Vagina (tissue), 2 donors: ENCODE measurements at places on chromosomes 16 and 17. TPM values are rescaled to one million over a fixed set of nuclear protein-coding genes. Genes with fewer than 3 reads are reported as not detected.

GRCh38 chr17:75271233-75271954, 363 bp upstream of the MIF4GD start:
- peaks cover 23% of the 10 kb centered on the region for H3K4me1 ChIP-seq
- no peaks in the 10 kb centered on the region for H3K27me3 ChIP-seq
- peaks cover 2% of the 10 kb centered on the region for H3K36me3 ChIP-seq
- DNase-seq, result no peak
- H3K4me3 ChIP-seq, result peak overlapping the region; percentile 76

- H3K27ac ChIP-seq, result no peak overlapping the region
- no peaks in the 10 kb centered on the region for H3K36me3 ChIP-seq
- no peak overlapping the region for H3K4me3 ChIP-seq
- no peak for DNase-seq
These were observed 502.7 kb upstream of the HSBP1 start for GRCh38 chr16:83305092-83305491.

GRCh38 chr17:67481808-67482207, 104.7 kb downstream of the PITPNC1 start:
- peak overlapping the region; percentile 41 for H3K27ac ChIP-seq
- no peak for DNase-seq
- peaks cover 32% of the 10 kb centered on the region for H3K4me1 ChIP-seq
- H3K4me3 ChIP-seq, result no peak overlapping the region
- H3K27me3 ChIP-seq, result no peaks in the 10 kb centered on the region
- H3K36me3 ChIP-seq, result no peaks in the 10 kb centered on the region

DNA sequence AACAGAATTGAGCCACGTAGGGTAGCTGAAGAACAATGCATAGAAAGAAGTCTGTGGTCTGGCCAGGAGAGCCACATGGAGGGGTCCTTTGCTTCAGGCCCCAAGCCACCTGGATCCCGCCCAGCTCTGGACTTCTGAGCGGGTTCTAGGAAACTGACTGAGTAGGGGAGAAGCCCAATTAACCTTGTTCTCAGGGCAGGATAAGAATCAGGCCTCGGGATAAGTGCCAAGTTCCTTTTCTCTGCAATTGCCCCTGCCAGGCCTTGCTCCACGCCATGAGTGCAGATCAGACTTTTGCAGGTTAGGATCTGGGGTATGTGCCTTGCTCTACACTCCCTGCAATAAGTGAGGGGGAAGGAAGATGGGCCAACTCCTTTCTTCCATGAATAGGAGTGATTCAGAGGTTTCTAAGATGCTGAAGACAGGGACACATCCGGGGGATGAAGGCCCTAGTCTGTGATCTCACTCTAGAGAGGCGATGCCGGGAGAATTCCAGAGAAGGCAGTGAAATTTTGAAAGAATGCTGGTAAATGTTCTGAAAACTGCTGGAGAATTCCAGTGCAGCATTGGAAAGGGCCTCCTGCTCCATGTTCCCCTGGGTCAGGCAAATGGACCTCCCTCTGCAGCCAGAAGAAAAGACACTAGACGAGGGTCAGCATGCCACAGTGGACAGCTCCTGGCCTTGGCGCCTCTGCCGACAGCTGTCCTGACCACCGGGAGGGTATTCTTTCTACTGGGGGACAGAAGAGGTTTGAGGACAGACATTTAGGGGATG, 5.8 kb downstream of the NEUROD2 start:
- peaks cover 51% of the 10 kb centered on the region for H3K4me1 ChIP-seq
- H3K36me3 ChIP-seq, result no peaks in the 10 kb centered on the region
- H3K27me3 ChIP-seq, result peaks cover 52% of the 10 kb centered on the region
- no peak overlapping the region for H3K4me3 ChIP-seq
- H3K27ac ChIP-seq, result no peak overlapping the region
- DNase-seq, result no peak

- DNase-seq, result no peak
- no peak overlapping the region for H3K4me3 ChIP-seq
- no peaks in the 10 kb centered on the region for H3K4me1 ChIP-seq
- H3K36me3 ChIP-seq, result no peaks in the 10 kb centered on the region
- no peaks in the 10 kb centered on the region for H3K27me3 ChIP-seq
These were observed 35.3 kb downstream of the SLC39A11 start for GRCh38 chr17:73057196-73057595.

The PRSS53 gene
- 2.0 TPM for total RNA-seq

The KRT34 gene
- total RNA-seq, result 0.74 TPM

The TMIGD1 gene
- total RNA-seq, result not detected
